ENCODE measurements at places on chromosomes 7 and 10. TPM values are rescaled to one million over a fixed set of nuclear protein-coding genes. Genes with fewer than 3 reads are reported as not detected.

The IFIT1B gene
- 1.4 TPM for total RNA-seq

The A1CF gene
- total RNA-seq: not detected

The PLPP4 gene
- total RNA-seq: 12.2 TPM

The SYT15B gene
- 1.8 TPM for total RNA-seq

The LRRC17 gene
- 110 TPM for total RNA-seq

The PRTFDC1 gene
- 32.0 TPM for total RNA-seq

The INSYN2A gene
- 10.2 TPM for total RNA-seq

The RSPH10B2 gene
- 8.3 TPM for total RNA-seq

The ITIH5 gene
- total RNA-seq: 59.6 TPM

Data from spinal cord (tissue), 10 donors.